ENCODE measurements at places on chromosomes 7 and 10.

DNA sequence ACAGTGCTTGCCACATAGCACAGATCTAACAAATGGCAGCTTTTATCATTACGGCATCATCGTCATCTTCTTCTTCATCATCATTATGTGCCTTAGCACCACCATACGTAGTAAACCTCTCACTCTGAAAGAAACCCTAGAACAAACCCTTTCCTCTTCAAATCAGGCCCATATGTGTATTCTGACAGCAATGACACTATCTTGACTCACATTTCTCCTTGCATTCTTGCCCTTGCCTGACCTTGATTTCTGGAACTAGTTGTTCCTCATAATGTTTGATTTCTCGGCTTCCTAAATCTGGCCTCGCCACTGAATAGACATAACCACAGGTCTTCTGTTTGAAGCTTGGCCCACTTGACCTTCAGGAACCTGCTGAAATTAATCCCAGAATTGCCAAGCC is 115.3 kb downstream of the DGKI start:
- no peak for DNase-seq

DNA sequence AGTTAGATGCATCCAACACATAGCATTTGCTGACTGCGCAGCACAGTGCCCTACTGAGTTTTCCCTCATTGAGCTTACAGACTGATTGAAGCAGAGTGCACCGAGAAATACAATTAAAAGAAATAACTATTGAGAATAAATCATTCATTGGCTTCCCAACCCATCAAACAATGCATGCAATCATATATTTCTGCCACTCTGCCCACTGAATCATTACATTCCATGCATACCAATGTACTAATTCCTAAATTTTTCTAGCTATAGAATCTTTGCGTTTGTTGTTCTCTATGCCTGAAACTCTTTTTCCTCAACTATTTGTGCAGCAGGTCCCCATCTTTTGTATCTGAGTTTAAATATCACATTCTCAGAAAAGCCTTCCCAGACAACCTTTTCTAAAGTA is 783.8 kb downstream of the SORCS1 start:
- no peak for DNase-seq

- peak; percentile 34 for DNase-seq
These were observed 15.6 kb upstream of the PBLD start for GRCh38 chr10:68348265-68348741.

GRCh38 chr7:99456288-99456687 is 9.7 kb downstream of the ATP5MF start:
- no peak for DNase-seq

DNA sequence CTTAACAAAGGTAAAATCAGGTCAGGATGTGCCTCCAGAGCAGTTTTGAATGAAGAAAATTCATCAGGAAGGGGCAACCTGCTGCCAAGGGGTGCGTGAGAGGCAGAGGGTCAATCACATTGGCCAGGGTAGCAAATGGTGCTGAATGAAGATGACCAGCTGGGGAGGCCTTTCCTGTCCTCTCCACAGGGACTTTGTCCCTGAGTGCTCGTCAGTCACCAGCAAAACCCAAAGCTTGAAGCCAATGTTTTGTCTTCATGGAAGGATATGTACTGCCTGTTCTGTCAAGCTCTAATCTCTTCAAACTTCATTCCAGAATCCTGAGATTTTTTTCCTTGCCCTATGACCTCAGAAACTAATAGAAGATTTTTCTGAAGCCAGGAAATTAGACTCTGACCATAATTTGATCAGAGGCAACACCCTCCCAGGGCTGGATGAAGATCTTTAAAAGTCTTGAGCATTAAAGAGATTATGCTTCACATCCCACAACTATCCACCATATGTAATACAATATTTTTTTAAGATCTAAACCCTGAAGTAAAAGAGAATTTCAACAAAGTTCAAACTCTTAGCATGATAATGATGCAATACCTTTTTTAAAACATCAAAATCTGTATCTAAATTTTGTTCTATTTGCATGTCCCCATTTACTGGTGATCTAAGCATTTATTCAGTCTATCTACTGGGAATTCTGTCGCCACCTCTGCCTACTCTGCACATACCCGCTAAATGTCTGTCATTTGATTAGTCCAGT is 243.0 kb downstream of the SNX13 start:
- no peak for DNase-seq

DNA sequence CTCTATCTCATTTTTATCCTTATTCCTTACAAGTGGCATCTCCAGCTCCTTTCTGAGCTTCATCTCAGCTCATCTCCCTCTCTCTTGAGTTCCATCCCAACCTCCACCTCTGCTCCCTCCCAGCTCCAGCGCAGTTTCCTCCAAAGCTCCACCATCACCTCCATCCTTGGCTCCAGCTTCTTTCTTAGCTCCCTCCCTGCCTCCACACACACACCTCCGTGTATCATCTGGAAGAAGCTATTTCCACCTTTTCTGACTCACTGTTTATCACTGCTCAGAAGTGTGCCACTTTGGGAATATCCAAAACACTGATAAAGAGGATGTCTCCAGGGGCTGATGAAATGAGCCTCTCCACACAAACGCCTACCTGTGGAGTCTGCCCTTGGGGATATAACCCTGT is 481.4 kb downstream of the PTPRN2 start:
- DNase-seq: no peak

DNA sequence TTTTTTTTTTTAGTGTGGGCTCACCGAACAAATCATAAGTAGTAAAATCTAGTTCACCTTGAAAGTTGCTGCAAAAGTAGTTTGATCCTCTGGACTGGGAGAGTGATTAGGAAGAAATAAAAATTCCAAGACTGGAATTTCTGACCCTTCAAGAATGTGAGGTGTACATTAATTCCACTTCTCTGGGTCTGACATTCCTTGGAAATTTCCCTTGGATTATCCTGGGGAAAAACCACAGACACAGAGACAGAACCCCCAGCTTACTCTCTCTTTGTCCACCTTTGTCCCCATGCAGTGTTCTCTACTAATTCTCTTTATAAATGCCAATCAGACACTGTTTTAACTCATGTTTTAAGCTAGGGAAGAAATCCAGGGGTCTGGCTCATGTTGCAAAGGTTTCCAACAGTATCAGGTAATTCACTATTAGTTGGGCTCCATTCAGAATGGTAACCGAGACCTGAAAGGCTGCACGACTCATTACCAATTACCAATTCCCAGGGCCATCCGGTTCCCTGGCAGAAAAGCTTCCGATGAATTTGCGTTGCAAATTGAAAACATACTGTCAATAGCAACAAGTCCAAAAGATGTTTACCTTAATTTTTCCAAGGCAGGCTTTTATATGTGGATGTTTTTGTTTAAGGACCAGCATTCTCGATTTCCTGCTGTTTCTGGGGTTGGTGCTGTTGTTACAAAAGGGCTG is 86.3 kb downstream of the BAMBI start:
- no peak for DNase-seq

DNA sequence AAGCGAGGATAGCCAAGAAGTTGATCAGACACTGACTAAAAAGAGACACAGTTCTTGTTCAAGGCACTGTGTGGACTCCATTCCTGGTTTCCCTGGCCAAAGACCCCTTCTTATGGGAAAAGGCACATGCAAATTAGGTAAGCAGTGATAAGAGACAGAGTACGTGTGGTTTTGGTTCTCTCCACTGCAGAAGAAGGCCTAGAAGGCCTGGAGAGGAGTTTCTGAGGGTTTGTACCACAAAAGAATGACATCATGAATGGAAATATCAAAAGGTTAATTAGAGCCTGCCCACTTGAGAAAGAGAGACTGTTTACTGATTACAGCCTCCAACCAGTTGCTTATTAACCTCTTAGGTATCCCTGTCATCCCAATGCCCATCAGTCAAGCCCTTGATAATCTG is 137.5 kb downstream of the ZNF365 start:
- no peak for DNase-seq

DNA sequence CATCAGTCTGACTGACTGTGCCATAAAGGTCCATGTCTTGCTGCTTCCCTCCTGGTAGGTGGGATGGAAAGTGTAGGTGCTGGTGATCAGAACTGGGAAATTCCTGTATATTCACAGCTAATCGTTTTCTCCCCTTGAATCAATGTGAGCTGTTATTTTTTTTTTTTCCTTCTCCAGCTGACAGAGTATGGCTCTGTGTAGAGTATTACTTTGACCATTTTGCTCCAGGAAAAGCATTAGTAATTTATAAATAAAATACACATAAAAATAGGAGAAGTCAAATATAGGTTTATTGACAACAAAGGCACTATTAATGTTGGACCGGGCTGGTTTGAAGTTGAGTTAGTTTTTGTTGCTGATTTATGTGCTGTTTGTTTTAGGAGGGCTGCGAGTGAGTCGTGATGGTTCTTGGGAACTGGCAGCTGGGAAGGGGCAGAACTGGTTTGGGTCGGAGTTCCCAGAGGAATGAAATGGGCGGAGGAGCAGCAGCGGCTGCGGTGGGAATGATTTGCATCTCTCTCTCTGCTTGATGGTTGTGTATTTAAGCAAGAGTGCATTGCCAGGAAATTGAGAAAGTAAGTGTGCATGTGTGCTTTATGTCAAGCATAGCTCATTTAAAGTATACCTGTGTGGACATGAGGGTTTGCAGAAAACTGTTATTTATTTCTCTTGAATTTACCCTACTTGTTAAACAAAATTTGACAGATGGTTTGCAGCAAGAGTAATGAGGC is 80.9 kb downstream of the LRMDA start:
- DNase-seq: no peak

- no peak for DNase-seq
These were observed 537.9 kb downstream of the PLXDC2 start for GRCh38 chr10:20354166-20354565.

DNA sequence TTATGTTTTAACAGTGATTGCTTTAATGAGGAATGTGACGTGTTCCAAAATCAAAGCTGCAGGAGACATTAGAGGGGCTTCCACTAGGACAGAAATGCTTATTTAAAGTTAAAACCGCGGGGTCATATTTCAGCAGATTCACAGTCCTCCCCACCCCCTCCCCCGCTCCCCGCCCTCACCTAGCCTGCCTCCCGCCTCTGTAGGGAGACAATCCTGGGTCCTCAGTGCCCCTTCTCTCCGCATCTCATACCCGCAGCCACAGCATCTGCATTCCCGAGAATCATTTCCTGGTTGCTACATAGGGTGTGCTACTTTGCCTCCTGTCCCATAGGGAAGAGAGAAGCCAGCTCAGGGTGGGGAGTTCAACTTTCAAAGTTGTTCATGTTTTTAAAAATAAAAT is 3.1 kb upstream of the DRGX start:
- DNase-seq: no peak

- no peak for DNase-seq
These were observed 414.7 kb downstream of the DGKB start for GRCh38 chr7:14487701-14488395.

GRCh38 chr10:106941297-106942034 is 223.0 kb downstream of the SORCS1 start:
- DNase-seq: no peak

GRCh38 chr10:89814278-89814677 is 112.9 kb downstream of the KIF20B start:
- no peak for DNase-seq

- no peak for DNase-seq
These were observed 136.0 kb downstream of the CUL2 start for GRCh38 chr10:34954142-34954541.

- DNase-seq: no peak
These were observed 498 bp upstream of the CALHM2 start for GRCh38 chr10:103452506-103453230.

DNA sequence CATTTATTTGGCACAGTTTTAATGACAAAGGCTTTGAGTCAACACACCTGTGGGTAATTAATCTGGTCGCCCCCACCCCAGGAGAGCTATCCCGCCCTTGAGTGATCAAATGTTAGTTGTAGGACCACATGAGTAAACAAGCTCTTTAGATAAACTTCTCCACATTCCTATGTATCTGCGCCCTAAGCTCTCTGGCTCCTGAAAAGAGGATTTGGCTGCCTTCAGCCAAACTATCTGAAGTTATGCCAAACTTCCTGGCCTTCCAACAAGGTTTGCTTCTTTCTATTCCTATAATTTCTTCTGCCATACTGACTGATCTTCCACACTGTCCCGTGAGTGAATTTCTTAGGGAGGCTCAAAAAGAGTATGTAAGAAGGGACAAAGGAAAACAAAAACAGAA is 134.2 kb downstream of the RALA start:
- DNase-seq: no peak

GRCh38 chr7:17976952-17977351 is 36.7 kb upstream of the SNX13 start:
- no peak for DNase-seq

DNA sequence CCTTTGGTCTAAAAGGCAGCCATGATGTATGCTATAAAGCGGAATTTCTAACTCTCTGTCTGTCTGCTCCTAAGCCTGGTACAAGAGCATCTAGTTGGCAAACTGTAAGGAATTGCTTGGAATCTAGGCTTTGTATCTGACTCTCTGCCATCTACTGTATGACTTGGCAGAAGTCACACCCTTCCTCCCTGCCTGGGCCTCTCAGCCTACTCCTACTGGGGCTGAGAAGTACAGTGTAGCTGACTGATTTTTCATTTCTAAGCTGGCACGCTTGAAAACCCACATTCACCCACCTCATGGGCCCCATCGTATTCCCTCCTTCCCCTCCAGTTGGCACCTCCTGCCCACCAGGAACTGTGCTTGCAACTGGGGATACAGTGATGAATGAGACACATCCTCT is 435.2 kb downstream of the PLXNA4 start:
- no peak for DNase-seq

DNA sequence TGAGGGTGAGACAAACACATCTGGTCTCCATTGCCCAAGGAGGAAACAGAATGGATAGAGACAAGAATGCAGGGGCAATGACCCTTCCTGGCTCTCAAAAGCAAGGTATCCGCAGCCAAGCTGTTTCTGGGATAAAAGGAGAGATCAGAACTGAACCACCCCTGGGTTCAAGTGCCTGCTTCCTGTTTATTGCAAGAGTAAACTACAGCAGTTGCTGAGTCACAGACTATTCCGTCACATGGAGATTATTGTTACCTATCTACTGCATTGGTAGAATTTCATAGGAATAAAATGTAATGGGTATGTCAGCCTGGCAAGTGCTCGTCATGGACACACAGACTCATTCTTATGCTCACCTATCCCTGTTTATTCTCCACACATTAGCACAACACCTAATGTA is 821.6 kb downstream of the GRID1 start:
- no peak for DNase-seq

GRCh38 chr10:132848291-132848701 is 62.3 kb upstream of the NKX6-2 start:
- DNase-seq: no peak

DNA sequence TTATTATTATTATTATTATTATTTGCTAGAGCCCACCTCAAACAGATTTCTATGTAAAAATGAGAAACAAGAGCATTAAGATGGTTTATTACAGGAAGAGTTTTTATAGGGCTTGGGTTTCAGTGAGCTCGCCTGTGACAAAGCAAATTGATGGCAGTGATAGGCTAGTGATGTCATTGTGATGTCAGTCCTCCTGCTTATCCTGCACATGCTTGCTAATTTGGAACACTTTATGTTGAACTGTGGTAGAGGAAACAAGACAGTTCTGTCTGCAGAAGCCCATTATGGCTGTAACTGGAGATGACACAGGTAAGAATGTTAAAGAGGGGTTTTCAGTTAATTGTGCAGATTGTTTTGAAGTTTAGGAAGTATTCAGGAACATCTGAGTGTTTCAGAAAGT is 68.3 kb downstream of the CREM start:
- peak; percentile 29 for DNase-seq

Measured in HTR-8/SVneo (cell line).